ENCODE measurements at places on chromosomes 12 and 14.

- no peak for DNase-seq
These were observed 22.6 kb upstream of the MAPKAPK5 start for GRCh38 chr12:111819191-111820158.

DNA sequence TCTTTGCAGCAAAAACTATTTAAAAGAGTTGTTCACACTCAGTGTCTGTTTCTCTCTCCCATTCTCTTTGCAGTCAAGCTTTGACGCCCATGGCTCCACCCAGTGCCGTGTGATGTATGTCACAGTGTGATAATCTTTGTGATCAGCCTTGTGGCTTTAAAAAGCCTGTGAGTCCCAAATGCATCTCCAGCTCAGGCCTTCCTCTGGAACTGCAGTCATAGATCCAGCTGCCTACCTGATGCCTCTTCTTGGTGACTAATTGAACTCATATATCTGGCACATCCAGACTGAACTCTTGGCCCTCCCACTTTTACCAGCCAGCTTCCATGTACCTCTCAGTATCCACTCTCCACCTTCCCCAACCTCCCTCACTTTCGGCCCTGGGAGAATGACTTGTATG lies 182.8 kb upstream of the ARHGAP5 start:
- DNase-seq, result no peak

DNA sequence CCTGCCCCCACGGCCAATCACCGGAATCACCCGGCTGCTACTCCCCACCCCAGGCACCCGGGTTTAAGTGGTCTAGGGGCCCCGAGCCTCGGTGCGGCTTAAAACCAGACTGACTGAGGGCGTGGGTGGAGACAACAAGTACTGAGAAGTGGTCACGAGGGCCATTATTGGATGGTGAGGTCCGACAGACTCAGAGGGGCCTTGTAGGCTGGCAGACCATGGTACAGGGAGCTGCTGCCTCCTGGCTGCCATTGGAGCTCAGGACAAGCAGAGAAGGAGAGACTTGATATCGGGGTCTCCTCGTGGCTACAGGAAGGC lies 54.1 kb downstream of the FBRSL1 start:
- no peak for DNase-seq

DNA sequence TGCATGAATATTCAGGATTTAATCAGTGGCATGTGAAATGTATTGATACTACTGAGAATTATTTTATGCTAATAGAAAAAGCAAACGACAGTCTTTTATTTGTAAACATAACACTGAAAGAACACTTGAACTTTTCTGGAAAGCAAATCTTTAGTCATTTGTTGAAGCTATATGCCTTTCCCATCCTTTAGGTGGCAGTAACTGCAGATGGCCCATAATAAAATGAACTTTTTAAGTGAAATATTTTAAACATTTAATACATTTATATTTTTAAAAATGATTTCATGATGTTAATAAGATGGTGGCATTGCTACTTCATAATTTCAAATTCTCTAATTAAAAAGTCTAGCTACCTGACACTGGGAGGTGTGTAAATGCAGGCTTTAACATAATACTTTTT lies 13.9 kb upstream of the KRR1 start:
- DNase-seq, result no peak

- peak; percentile 58 for DNase-seq
These were observed 250.1 kb downstream of the ADGRD1 start for GRCh38 chr12:131203666-131204415.

DNA sequence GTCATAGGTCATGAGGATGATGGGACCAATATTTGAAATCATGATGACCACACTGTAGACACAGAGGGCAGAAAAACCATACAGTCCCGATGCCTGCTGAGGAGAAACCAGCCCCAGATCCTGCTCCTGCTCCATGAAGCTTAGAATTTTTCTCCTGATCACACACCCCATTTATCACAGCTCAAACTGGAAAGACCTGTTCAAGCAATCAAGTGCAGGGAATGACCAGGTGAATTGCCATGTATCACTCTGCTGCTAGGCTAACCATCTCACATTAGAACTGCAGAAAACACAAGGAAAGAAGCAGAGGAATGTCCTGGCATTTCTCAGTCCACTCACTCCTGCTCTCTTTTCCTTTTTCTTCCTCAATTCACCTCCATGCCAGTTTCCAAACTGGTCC lies 18.1 kb downstream of the MANSC1 start:
- no peak for DNase-seq

DNA sequence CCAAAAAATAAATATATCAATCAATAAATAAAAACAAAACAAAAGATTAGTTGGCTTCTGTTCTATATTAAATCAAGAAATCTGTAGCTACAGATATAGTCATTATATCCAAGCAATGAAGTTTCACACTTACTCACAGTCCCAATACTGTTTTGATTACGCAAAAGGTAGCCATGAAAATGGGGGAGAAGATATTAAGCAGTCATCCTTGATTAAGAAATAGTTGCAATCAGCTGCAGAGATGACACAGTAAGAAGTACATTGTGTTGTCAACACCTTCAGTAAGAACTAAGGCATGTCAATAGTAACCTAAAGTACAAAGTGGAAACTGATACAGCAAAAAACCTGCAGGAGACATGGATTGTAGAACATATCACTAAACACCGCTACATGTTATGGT lies 11.0 kb upstream of the RHOJ start:
- DNase-seq, result no peak

DNA sequence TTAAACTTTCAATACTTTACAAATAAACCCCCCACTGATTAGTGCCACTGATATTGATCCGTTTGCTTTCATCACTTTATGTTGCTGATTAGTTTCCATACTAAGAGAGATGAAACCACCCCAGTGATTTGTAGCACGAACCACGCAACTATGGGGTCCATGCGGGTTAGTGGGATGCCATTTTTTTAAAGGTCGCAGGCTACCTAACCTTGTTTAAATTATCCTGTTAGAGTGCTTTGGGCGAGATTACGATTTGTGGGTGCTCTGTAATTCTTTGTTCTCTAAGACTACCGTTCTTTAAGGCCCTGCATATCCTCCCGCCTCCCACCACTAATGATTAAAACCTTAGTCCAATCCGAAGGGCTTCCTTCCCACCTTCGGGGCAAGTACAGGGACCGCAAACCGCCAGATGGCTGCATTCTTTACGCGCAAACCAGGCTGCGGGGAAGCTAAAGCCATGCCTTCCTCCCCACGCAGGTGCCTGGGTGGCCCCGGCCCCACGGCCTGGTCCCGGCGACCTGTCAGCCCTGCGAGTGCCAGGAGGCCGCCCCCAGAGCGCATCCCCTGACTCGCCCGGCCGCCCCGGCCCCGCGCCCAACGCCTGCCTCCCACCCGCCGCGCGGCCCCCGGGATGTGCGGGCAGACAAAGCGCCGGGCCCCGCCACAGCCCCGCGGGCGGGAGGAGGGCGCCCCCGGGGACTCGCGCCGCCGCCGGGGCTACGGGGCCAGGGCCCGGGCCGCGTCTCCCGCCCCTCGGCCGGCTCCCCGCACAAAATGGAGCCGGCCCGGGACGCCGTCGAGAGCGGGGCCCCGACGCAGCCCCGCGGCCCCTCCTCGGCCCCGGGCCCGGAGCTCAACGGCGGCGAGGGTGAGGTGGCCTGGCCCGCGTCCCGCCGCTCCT lies 759 bp downstream of the NFYB start:
- peak; percentile 81 for DNase-seq

Data from aorta (tissue), 5 donors.